ENCODE measurements at places on chromosomes 3 and 15.

GRCh38 chr3:122271246-122271898 is 53.7 kb upstream of the CSTA start:
- DNase-seq = no peak

DNA sequence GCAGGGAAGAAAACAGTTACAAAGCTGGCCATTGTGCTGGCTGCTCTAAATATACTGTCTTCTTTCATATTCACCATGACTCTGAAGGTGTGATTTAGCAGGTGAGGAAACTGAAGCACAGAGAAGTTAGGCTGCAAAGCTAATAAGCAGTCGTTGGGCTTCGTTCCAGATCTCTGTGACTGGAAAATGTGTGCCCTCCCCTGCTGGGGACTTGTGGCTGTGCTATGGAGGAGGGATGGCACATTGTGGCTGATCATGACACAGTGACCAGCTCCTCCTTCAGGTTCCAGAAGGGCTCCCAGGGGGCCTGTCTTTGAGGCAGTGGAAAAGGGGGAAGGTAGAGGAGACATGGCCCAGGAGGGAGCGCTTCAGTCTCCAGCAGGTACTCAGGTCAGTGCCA is 19.2 kb downstream of the PXK start:
- no peak for DNase-seq

DNA sequence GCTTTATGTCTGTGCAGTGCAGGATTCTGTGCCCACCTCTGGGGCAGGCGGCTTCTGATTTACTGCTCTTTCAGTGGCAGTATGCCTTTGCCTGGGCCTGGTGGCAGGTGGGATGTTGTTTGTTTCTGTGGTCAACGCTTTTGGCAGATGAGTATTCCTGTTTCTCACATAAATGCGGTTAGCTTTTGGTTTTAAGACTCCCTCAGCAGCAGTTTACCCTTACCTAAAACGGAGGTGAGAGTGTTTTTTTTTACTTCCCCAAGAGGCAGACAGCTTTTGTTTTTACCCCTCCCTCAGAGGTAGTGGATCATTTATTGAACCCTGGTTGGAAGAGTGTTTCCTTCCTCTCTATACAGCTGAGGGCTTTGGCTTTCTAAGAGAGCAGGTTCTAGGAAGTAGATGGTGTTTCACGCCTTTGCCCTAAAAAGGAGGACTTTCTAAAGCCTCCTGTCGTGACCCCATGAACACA is 134.1 kb upstream of the PLSCR5 start:
- no peak for DNase-seq

GRCh38 chr15:45449916-45450867 is 71.8 kb upstream of the GATM start:
- no peak for DNase-seq

DNA sequence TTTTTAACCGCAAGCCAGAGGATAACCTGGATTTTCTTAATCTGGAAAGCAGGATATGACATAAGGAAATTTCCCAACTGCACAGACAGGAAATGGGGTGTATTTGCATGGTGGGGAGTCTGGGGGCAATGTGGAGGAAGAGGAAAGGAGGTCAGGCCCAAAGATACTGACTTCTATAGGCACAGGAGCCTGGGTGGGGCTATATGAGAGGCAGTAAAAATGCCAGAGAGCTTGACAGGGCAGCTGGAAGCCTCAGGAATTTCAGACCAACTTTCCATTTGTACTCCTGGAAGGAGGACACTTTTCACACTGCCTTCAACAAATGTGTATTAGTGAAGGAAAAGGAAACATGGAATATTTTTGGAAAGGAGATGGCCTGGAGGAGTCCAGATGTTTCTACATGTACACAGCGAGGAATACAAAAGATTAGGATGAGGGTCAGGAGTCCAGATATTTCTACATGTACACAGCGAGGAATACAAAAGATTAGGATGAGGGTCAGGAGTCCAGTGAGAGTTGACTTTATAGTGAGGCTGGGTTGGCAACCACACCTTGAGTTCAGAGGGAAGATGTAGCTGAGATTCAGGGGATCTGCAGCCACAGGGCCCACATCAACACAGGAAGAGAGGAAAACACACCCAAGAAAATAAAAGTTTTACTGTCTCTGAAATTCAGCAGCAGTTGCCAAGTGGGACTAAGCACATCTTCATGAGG is 111.9 kb upstream of the PTPRG start:
- no peak for DNase-seq

- DNase-seq = no peak
Measured at GRCh38 chr3:79006077-79006476, 761.7 kb downstream of the ROBO1 start.

GRCh38 chr3:130820976-130821375 is 72.9 kb upstream of the ATP2C1 start:
- DNase-seq = no peak

DNA sequence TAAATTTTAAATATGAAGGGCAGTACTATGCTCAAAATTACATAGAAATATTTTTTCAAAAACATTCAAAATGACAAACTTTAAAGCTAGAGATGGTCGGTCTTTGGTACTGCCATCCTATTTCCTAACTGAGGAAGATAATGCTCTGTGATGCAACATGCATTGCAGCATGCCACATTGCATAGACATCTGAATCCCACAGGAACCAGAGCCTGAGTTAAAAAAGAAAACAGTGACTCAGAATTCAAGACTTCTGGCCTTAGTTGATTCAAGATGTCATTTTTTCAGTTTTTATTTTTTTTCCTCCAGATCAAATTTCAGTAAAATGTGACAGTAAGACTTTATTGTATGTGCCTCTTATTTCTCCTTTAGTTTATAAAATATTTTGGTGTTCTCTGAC is 33.1 kb downstream of the TP63 start:
- peak; percentile 82 for DNase-seq

DNA sequence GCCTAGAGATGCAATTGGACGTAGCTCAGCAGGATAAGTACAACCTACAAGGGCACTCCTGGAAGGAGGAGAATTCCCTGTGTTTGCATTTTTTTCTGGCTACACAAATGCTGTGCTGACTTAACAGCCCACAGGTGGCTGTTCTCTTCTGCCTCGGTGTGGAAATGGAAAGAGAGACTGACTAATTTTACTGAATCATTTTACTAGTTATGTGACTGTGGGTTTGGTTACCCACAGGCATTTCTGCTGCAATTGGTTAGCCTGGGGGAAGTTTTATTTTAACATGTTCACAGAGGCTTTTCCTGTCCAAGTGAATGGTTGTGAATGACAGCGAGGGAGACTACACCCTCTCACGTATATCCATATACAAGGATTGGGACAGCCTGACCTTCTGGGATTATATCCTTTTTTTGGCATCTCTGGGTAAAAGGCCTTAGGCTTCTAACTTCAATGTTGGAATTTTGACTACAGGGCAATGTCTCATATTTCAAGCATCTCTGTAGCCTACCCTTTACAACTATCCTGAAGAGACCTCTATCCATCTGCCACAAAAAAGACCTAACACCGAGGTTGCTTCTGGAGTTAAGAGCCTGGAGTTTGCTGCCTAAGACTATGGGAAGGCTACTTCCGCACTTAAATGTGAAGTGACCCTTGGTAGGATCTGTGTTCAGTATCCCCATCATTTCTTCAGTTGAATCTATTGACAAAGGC is 67.2 kb upstream of the TP63 start:
- DNase-seq = peak; percentile 64

GRCh38 chr3:78749056-78749455 is 1018.7 kb downstream of the ROBO1 start:
- no peak for DNase-seq

DNA sequence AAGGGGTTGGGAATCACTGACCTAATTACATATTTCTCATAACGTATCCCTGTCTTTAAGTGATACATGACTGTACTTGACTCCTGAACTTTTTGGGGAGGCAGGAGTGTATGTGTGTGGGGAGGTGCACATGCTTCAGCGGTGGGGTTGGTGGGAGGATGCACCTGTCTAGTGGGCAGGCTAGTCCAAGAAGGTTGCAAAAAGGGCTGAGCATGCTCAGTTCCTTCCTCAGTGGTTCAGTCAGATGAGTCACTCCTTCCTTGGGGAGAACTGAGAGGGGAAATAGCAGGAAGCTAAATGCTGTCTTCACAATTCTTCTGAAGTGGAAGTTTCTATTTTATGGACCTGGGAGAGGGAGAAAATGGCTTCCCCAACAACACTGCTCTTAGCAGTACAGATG is 24.6 kb upstream of the AP4E1 start:
- DNase-seq = no peak

DNA sequence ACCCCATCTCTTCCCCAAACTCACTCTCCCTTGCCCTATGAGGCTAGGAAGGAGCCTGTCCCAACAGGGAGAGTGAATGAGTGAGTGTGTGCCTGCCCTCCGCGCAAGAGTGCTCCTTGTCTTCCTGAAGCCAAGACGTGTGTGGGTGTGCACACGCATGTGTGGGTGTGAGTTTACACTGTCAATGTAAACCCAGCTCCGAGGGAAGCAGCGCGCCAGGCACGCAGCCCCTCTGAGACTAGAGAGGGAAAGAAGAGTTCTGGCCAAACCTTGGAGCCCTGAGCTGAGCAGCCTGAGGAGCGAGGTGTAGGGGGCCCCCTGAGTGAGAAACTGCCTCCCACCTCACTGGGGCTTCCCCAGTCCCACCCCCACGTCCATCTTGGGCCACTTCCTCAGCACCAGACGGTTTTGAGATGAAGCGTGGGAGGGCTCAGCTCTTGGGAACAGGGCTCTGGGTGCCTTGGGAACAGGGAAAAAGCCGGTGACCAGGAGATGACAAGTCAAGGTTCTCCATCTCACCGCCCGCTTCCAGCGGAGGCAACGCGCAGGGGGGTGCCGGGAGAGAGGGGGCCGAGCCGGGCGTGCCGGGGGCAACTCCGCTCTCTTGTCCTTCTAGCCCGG is 5.1 kb downstream of the MECOM start:
- no peak for DNase-seq

DNA sequence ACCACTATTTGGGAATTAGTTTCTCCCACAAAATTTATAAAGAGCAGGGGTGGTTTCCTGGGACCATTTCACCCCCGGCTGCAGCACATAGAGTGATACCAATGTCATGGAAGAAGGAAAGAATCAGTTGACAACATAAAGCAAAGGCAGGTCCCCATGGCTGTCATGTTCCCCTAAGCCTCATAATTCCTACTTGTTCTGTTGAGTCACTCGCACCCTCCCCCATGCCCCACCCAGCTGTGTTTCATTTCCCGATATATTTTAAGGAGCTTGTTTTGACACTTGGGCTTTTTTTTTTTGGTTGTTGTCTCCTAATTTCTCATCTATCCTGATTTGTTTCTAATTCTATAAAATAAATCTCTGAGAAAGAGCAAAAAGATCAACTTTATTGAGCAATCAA is 24.9 kb downstream of the ERC2 start:
- DNase-seq = no peak

DNA sequence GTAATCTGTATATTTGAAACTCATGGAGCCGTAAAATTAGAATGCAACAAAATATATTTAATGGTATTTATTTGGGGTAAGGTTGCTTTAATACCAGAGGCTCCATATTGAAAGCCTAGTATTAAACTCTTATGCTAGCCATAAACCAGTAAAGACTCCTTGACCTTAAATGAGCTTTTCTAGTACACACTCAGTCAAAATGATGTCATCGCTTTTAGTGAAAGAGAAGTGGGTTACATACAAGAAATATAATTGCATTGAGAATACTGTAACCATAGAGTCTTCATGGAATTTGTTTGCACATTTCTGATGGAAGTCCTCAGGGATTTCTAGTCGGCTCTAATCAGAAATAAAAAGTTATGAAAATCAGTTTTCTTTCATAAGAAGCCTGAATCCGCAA is 757.6 kb downstream of the GBE1 start:
- DNase-seq = no peak

GRCh38 chr15:90181776-90182175 is 19.4 kb upstream of the SEMA4B start:
- no peak for DNase-seq

DNA sequence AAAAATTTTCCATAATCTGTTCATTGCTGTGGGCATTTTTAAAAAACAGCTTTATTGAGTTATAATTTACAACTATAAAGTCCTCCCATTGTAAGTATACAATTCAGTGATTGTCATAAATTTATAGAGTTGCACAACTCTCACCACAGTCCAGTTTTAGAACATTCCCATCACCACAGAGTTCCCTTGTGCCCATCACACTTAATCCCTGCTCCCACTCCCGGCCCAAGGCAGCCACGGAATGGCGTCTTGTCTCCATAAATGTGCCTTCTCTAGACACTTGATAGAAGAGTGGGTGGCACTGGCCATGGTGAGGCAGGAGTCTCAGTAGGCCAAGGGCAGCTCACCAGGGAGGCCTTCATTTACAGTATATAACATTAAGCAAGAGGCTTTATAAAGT is 6.3 kb downstream of the TSEN2 start:
- no peak for DNase-seq

- DNase-seq = no peak
Measured at GRCh38 chr3:108102420-108103039, 11.7 kb upstream of the CD47 start.

- DNase-seq = no peak
Measured at GRCh38 chr15:62945760-62946159, 96.8 kb upstream of the TPM1 start.

- no peak for DNase-seq
Measured at GRCh38 chr3:67034371-67034770, 36.3 kb downstream of the KBTBD8 start.

GRCh38 chr3:141561426-141562034 is 74.7 kb downstream of the RASA2 start:
- DNase-seq = peak; percentile 53

- no peak for DNase-seq
Measured at GRCh38 chr15:76936671-76937070, 5.1 kb downstream of the RCN2 start.

DNA sequence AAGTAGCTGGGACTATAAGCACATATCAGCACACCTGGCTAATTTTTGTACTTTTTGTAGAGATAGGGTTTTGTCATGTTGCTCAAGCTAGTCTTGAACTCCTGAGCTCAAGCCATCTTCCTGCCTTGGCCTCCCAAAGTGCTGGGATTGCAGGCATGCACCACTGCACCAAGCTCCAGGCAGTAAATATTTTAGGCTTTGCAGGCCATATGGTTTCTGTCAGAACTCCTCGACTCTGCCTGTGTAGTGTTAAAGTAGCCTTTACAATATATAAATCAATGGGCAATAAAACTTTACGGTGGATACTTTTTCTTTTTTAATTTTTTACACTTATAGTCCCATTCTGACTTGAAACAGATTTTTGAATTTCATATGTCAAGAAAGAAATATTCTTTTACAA is 41.6 kb downstream of the DAG1 start:
- DNase-seq = no peak

GRCh38 chr15:95265419-95265997 is 1034.1 kb downstream of the MCTP2 start:
- DNase-seq = no peak

- DNase-seq = no peak
Measured at GRCh38 chr3:182364723-182365650, 428.3 kb upstream of the ATP11B start.

DNA sequence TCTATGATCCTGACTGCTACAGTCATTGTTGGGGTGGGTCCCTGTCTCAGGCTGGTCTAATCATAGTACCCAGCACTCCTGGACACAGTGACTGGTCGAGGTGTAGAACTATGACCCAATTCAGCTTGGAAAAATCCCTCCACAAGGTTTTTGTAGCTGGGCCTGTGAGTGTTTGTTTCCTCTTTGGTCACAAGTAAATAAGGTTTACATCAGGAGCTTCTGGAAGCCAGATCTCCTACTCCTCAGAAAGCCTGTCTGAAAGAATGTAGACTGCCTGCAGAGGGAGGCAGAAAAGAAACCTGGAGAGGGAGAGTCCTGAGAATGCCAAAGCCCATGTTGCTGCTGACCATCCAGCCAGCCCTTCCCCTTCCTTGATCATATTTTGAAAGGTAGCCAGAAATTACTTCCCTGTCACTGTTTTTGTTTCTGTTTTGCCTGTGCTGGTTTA is 123.2 kb downstream of the RAP2B start:
- no peak for DNase-seq

Data from AG04450 (cell line).